ENCODE measurements at places on chromosomes 1 and 21.
A peak's percentile ranks its signal among the peaks of the same experiment; 100 is the strongest.

- DNase-seq, result no peak
These were observed 72.8 kb downstream of the NRIP1 start for GRCh38 chr21:14991957-14992356.

GRCh38 chr1:68043443-68044090 lies 6.9 kb downstream of the DIRAS3 start:
- DNase-seq, result no peak

GRCh38 chr1:69524015-69524414 lies 43.7 kb upstream of the LRRC7 start:
- DNase-seq, result no peak

DNA sequence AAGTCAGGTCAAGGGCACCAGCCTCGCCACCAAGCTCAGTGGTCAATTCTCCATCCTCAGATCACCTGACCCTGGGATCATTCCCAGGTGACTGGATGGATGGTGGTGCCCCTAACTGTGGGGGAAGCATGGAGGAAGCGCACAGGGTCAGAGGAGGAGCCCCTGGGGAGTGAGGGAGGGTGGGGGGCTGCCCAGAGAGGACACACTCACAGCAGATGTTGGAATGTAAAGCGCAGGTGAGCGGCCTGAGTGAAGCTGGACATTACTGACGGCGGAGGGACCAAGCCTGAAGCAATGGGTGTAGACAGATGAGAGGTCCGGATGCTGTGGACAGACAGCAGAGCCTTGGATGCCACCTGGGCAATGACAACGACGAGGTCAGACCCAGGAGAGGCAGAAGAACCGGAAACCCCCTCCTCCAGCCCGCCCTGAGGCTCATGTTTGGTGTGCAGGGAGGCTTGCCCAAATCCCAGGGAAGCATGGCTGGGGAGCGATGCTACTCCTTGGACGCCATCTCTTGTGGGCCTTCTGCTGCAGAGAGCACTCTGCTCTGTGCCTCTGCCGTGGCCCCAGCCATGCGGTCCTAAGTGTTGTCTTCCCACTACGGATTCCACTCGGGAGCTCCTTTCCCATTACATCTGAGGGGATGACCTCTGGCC lies 5.7 kb upstream of the CPLANE2 start:
- no peak for DNase-seq

GRCh38 chr1:208084220-208084619 lies 160.0 kb downstream of the PLXNA2 start:
- DNase-seq, result no peak

GRCh38 chr1:153790313-153790965 lies 15.2 kb downstream of the SLC27A3 start:
- no peak for DNase-seq

GRCh38 chr1:212186427-212187207 lies 98.6 kb upstream of the PPP2R5A start:
- peak; percentile 44 for DNase-seq

- no peak for DNase-seq
These were observed 75.0 kb downstream of the IGSF21 start for GRCh38 chr1:18182398-18183160.

DNA sequence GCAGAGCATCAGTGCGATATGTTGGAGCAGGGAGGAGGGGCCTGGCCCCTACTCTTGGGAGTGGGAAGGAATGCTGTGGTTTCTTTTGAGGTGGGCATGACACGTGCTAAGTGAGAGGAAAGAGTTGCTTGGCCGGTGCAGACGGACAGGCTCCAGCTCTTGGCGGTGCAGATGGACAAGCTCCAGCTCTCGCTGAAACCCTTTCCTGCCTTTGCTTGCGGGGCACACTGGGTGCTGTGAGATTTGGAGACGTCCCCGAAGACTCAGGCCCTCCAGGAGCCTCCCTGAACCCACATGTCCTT lies 15.9 kb downstream of the PDXK start:
- no peak for DNase-seq

DNA sequence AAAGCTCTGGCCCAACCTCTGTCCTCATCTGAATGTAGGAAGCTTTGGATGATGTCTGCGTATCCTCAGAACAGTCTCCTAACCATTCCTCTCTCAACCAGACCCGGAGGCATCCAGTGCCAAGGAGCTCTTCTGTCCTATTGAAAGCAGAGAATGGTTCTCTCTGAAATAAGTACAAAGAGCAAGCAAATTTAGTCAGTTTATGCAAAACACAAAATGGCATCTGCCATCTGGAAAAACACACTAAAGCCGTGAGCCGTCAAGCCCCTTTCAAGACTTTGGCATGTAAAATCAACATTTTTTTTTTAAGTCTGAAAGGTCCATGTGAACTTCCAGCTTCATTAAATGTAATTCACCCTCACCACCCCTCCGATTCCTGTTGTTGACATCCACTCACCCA lies 21.7 kb upstream of the PROX1 start:
- DNase-seq, result no peak

- DNase-seq, result peak; percentile 80
These were observed 9.2 kb downstream of the RPS6KA1 start for GRCh38 chr1:26538480-26539412.

DNA sequence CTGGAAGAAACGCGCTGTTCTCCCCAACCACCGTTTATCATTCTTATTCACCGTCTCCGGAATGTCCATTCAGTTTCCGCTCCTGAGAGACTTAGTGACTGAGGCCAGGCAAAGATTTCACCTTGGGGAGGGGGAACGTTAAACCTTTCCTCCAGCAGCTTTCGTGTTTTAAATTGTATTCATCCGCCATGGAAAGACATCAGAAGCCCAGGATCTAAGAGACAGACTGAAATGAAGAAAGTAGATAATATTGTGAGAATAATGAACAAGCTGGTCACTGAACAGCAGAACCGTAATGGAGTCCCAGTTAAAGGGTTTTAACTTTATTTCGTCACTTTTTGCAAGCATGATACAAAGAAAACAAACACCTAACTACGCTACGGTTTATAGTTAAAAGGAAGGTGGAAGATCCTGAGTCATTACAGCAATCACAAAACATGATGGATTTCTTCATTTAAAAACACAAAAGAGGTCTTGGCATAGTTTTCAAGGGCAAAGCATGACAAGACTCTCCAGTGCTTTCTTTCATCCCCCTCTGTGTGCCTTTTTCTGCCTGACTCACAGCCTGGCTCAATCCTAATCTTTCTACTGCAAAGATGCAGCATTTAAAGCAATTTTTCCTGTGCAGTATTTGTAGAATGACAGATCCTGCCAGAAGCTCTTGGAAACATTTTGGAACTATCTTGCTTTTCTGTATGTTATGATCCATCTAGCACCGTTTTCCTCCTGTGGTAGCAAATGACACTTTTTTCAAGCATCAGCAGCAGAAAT lies 722 bp upstream of the SLC19A2 start:
- DNase-seq, result no peak

- DNase-seq, result no peak
These were observed 766 bp downstream of the RAP1GAP start for GRCh38 chr1:21668232-21668950.

DNA sequence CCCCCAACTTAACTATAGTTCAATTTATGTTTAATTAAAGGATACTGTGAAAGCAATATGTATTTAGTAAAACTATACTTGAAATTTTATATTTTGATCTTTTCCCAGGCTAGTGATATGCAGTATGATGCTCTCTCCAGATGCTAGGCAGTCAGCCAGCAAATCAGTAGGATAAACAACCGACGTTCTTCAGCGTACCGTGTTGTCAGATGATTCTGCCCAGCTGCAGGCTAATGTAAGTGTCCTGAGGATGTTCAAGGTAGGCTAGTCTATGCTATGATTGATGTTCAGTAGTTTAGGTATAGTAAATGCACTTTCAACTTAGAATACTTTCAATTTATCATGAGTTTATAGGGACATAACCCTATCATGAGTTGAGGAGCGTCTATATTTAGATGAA lies 762.6 kb downstream of the MRPL39 start:
- DNase-seq, result no peak

DNA sequence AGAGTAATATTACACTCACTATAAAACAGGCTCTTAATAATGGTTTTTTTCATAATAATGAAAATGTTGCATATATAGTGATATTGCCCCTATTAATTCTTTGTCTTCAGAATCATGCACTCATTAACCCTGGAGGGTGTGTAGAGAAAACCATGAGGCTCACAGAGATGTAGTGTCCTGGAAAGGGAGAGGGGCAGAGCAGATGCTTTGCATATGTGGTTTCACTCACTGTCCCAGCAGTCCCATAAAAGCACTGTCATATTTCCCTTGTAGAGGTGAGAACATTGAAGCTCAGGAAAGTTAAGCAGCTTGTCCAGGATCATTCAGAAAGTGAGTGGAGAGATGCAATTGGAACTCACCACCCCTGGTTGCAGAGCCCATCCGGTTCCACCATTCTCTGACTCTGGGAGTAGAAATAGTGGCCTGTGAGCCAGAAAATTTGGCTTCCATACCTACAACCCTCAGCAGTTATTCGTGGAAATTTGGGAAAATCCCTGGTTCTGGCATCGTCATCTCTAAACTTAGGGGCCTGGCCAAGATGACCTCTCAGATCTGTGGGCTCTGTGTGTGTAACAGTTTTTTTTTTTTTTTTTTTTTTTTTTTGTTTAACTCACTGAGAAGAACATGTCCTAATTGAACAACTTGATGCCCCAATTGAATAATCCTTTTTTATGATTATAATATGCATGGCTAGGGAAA lies 86.4 kb downstream of the RGL1 start:
- DNase-seq, result no peak

- DNase-seq, result no peak
These were observed 32.9 kb downstream of the HENMT1 start for GRCh38 chr1:108627951-108628350.

GRCh38 chr1:45586769-45587168 lies 2.9 kb downstream of the NASP start:
- DNase-seq, result no peak

- DNase-seq, result peak; percentile 49
These were observed 1.4 kb downstream of the USP25 start for GRCh38 chr21:15731243-15731613.

- DNase-seq, result no peak
These were observed 10.3 kb upstream of the LUZP1 start for GRCh38 chr1:23178950-23179349.

GRCh38 chr21:35850029-35850428 lies 210.3 kb downstream of the SETD4 start:
- no peak for DNase-seq

- no peak for DNase-seq
These were observed 46.9 kb downstream of the GIPC2 start for GRCh38 chr1:78092643-78093042.

- DNase-seq, result peak; percentile 49
These were observed 1103.3 kb upstream of the B3GALT2 start for GRCh38 chr1:194289569-194290266.

DNA sequence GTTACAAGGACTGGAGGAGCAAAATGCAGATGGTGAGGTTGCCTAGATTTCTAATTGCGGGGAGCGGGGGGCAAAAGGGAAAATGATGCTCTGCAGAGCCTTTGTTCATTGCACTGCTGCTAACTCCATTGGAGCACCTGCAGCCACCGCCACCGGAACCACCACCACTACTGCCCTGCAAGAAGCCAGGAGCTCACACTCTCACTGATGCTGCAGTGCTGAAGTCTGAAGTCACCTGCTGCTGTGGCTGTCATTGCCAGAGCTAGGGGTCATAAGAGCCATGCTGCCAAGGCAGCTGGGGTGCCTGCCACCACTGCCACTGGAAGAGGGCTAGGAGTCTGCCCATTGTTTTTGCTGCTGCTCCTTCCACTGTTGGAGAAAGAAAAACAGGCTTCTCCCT lies 7.3 kb upstream of the HPCAL4 start:
- DNase-seq, result no peak

GRCh38 chr1:12129624-12130023 lies 37.2 kb upstream of the TNFRSF1B start:
- DNase-seq, result no peak

GRCh38 chr1:18606443-18607288 lies 24.0 kb upstream of the PAX7 start:
- DNase-seq, result no peak

DNA sequence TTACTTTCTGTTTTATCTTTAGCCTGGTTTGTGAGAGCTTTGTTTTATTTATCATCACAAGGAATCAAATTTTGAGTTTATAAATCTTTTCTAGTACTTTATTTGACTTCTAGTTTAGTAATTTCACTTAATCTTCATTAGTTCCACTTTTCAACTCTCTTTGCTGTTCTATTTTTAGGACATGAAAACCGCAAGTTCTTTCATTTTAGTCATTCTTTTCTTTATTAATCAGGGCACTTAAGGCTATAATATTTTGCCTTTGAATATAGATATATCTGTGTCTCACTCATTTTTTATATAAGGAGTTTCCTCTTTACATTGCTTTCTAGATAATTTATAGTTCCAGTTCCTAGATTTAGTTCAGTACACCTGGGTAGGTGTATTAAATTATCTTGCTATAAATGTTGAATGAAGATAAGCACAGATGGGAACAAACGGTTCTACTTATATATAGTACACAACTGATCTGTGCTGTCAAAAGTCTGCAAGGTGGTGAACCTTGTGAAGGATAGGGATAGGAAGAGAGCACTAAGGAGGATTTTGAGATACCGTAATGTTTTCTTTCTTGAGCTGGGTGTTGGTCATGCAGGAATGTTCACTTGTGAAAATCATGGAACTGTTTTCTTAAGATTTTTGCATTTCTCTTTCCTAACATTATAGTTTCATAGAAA lies 402.3 kb downstream of the RYR2 start:
- no peak for DNase-seq

DNA sequence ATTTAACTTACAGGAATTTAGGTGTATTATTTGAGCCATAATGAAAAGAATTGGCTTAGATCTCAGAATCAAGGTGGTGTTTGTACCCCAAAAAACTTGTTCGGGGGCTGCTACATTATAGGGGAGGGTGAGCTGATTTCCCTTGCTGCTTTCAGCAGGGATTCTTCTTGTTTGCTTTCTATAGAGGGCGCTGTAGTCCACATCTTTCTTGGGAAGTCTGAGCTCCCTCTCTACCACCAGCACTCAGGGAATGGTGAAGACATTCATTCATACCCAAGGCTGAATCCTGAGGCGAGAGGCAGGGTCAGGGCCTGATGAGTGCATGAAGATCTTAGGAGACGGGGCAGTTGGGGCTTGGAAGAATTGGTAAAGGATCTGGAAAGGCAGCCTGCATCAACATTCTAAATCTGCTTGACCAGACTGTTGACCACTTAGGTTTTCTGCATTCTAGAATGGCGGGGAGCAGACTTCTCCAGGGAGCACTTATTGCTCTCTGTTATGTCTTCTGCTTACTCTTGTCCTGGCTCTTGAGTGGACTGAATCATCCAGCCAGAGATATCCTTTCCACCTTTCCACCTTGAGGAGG lies 18.9 kb downstream of the SPATA46 start:
- DNase-seq, result peak; percentile 13

DNA sequence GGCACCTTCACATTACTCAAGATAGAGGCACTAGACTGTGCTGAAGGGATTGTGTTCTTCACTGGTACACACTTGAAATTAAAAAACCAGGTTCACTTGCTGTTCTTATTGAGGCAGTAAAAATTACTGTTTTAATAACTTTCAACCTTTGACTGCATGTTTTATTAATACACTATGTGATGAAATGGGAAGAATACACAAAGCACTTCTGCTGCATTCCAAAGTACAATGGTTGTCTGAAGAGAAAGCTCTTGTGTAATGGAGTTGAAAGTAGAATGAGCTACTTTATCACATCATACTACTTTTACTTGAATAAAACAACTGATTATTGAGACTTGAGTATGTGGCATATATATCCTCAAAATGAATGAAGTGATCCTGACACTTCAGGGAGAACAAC lies 49.7 kb downstream of the LRRC8C start:
- DNase-seq, result no peak

Measured in activated CD4-positive, alpha-beta T cell treated with anti-CD3 and anti-CD28 coated beads, Interleukin-10, Interleukin-2, amounts not matched to agents 100 ng/mL and 50 ng/mL, durations not matched to agents 16 hours and 8 hours (primary cell).